ENCODE measurements at places on chromosomes 6 and 20.

- DNase-seq: no peak
These were observed 290.5 kb upstream of the ZFP64 start for GRCh38 chr20:52482044-52482443.

GRCh38 chr20:5848711-5849505 is 98.7 kb downstream of the SHLD1 start:
- no peak for DNase-seq

- no peak for DNase-seq
These were observed 46.8 kb downstream of the KCNB1 start for GRCh38 chr20:49435639-49436038.

DNA sequence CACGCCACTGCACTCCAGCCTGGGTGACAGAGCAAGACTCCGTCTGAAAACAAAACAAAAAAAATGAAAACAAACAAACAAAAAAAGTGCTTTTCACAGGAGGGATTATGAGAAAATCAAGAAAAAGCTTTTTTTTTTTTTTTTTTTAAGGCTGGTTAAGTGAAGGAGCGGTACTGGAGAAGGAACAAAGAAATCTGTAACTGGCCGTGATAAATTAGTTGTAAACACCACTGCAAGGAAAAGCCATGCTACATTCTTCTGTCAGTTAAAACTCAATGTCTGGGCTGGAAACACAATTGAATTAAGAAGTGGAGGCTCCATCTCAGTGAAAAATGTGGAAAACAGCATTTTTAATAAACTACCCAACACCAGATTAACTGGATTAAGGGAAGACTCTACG is 6.3 kb upstream of the GMPR start:
- no peak for DNase-seq

DNA sequence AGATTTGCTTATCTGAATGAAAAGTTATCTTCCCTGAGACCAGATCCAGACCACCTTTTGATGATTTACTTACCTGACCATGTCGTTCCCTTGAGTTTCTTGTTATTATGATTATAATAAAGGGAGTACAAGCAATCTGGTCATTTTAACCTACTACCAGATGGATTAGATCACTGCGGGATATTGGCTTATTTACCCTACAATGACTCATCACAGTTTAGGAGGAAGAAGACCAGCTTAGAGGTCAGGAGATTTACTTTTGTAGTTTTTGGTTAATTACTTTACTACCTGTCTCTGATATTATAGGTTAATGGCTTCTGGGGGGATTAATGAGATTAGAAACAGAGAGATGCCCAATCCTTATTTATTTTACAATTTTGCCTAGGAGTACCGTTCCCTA is 10.7 kb downstream of the PKIB start:
- peak; percentile 69 for DNase-seq

GRCh38 chr6:106220485-106220884 is 105.1 kb downstream of the ATG5 start:
- DNase-seq: no peak

- DNase-seq: no peak
These were observed 63.3 kb downstream of the SMLR1 start for GRCh38 chr6:130890521-130890971.

DNA sequence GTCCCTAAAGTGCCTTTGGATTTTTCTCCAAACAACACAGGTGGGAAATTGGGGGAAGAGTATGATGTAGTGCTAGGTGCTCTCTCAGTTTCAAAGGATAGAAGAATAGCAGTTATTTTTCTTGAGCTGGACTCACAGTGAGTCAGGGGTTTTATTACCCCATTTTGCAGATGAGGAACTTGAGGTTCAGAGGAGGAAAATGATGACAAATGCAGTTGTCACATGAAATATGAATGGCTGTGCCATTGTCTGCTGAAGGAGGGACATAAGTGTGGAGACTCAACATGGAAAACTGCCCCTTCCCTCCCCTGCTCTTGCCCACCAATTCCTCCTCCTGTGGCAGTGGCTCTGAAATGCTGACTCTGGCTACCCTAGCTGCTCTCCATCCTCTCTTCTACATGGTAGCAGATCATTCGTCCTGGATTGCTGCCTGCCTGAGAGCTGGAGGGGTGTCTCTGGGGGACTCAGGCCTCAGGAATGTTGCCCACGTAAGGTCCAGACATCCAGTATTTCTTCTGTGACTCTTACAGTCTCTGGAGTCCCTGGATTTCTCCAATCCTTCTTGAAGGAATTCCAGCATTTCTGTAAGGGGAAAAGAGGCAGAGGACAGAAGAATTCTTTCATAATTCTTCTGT is 37.6 kb upstream of the EPB41L1 start:
- DNase-seq: no peak

- DNase-seq: no peak
These were observed 54.8 kb upstream of the GCM1 start for GRCh38 chr6:53203483-53203882.

DNA sequence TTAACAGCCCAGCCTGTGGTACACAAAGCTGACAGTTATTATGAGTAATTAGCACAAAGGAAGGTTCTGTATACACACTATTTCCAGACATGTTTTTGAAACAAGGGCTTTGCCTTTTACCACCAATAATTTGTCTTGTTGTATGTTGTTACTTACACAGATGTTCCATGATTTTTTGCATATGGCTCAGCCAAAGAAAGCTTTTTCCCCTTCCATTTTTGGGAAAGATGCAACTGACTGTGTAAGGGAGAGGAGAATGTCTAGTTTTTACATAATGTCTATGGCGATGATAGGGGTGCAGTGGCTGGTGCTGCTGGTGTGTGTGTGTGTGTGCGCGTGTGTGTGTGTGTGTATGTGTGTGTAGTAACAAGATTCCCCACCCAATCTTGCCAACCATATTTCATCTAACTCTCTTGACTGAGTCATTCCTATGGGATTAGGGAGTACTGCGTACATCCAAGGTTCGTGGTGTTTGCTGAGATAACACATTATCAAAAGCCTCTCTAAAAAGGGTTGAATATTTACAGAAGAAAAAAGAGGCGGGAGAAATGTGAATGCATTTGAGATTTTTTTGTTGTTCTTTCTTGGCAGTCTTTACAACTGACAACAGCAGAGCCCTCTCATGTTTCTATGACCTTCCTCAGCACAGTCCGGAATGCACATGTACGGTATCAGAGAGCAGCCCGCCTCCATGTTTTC is 192.2 kb downstream of the GMPR start:
- no peak for DNase-seq

DNA sequence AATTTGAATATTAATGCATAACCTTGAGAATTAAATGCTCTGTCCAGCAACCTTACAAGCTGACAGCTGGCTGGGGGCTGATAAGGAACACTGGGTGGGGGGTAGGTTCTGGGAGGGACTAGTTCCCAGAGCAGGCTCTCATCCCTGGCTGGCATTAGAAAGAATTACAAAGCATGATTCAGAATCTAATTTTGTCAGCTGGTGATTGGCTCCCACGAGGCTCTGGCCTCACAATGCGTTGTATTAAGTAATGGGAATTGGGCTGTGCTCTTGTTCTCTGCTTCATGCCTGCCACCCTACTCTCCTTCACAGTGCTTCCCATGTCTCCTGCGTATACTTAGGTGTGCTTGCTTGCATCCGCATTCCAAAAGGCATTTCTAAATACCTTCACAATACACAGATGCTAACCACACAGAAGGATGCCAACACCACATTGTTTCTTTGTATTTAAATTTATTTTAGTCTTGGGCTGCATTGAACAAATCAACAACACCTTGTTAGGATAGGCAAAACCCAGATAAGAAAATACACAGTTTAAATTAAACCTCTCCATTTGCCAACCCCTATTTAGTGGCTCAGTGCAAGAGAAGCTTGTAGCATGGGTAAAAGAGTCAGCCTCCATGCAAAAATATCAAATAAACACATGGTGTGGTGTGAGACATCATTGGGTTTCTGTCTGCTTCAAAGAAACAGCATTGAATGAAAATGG is 434.5 kb upstream of the JAG1 start:
- DNase-seq: no peak

GRCh38 chr6:36848658-36849441 is 9.6 kb upstream of the CPNE5 start:
- no peak for DNase-seq

DNA sequence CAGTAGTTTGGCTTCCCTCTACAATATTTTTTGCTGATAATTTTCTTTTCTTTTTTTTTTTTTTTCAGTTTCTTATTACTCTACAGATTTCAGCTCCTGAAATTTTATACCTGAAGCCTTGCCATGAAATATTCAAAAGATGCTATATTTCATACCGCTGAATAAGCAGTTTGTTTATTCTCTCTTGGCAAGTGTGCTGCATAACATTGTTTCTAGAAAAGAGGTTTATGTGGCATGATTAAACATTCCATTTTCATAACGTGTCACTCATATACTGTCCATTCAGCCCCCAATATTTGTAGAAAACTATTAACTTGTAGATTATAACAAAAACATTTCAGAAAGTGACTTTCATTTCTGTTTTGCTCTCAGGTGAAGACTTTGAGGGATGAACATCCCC is 174.4 kb upstream of the NOX3 start:
- DNase-seq: no peak

DNA sequence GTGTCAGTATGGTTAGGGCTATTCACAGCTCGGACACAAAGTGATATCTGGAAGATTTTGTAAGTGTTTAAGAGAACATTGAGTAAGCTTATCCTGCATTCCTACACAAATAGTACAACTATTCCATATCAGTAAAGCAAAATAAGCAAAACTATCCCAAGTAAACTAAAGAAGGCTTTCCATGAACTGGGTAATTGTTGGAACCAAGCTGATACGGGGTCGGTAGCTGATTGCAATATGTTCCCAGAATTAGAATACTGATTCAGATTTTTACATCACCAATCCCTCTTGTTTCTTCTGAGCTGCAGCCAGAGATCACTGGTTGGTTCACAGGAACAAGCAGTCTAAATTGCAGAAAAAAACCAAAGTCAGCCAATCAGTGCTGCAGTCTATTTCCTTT is 54.1 kb downstream of the CDS2 start:
- no peak for DNase-seq

DNA sequence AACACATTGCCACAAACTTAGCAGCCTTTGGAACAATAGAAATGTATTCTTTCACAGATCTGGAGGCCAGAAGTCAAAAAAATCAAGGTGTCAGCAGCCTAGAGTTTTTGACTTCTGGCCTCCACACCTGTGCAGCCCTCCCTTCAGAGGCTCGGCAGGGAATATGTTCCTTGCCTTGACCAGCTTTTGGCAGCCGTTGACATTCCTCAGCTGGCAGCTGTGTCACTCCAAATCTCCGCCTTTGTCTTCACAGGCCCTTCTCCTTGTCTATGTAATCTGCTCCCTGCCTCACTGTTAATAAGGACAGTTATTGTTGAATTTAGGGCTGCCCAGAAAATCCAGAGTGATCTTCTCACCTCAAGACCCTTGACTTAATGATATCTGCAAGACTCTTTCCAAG is 17.2 kb upstream of the AHI1 start:
- no peak for DNase-seq

DNA sequence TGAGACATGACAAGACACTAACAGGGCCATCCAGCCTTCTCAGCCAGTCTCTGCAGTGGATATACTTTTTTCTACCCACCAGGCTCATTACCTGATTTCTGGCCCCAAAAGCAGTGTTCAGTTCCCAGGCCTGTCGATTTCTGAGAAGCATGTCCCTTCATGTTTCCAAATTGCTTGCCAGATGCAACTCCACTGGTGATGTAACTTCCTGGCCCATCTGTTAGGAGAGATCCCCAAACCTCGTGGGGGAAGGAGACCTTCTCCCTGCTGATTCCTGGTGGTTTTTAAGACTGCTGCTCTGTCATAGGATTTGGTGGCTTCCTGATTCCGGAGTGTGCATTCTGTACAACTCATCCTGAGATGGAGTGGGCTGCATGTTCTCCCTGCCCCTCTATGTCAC is 31.6 kb upstream of the MRPS10 start:
- no peak for DNase-seq

- DNase-seq: peak; percentile 29
These were observed 11.3 kb downstream of the SLC2A12 start for GRCh38 chr6:134041093-134041492.

- DNase-seq: peak; percentile 26
These were observed 7.7 kb upstream of the FOXF2 start for GRCh38 chr6:1381481-1382330.

DNA sequence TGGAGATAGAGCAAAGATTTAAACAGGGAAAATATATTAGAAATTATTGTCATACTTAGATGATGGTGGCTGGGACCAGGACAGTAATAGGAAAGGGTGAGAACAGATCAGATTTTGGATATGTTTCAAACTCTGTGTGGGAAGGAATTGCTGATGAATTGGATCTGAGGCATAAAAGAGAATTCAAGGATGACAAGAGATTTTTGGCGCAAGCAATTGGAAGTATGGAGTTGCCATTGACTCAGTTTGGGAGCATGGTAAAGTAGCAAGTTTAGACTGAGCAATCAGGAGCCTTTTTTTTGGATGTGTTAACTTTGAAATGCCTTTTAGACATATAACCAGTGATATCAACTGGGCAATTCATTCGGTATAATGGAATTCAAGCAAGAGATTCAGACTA is 14.4 kb downstream of the TAB2 start:
- DNase-seq: no peak

DNA sequence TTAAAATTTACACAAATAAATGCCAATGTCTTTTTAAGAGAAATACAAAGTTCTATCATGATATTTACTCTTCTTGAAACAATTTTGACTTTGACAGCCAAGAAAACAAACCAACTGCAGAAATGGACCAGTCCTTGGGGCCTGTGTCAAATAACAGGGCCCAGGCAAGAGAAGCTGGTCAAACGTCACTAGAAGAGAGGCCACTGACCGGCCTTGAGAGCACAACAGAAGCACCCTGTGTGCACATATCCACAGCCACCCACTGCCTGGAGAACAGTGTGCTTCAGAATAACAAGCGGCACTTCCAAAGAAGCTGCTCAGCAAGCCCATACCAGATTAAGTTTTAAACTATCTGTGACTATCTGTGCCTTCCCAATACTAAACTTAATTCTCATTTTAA is 14.8 kb downstream of the APMAP start:
- DNase-seq: no peak

GRCh38 chr20:5065879-5066383 is 53.8 kb downstream of the PCNA start:
- DNase-seq: no peak

GRCh38 chr6:33962246-33963027 is 158.6 kb upstream of the MLN start:
- no peak for DNase-seq

DNA sequence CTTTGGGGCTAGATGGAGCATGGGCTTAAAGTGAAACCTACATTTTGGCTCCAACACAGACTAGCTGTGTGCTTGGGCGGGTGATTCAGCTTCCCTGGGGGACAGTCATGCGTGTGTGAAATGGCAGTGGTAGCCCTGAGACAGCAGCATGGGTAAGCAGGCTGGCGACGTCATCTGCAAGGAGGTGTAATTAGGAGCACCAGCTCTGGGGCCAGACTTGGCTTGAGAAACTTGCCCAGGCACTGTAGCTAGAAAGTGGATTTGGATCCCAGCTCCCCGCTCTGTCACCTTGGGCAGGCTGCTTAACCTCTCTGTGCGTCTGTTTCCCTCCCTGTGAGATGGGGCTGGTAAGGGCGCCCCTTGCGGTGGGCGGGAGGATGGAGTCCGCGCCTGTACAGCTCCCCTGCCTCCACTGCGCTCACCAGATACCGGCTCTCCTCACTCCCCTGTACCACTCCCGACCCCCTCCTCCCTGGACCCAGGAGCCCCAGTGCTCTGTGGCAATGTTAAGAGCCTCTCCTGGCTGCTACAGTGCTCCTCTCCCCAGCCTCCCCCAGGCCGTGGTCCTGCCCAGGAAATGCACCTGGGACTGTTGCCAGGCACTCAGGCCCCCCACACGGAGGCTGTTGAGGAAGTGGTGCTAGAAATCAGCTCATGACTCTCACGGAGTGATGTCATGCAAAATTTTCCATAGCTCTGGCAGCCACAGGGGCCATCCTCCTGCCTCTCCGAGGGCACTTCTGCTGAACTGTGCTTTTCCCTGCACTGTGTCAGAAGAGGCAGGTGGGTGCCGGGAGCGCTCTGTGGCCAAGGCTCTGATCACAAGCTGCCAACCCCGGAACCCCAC is 44.6 kb downstream of the SYNJ2 start:
- peak; percentile 38 for DNase-seq

Measured in NCI-H748 treated with DMSO at 0.1 percent for 48 hours (cell line).